ENCODE measurements at places on chromosomes 7 and 10.

- DNase-seq, result no peak
Observed at GRCh38 chr7:7639421-7639820, 1.1 kb upstream of the UMAD1 start.

DNA sequence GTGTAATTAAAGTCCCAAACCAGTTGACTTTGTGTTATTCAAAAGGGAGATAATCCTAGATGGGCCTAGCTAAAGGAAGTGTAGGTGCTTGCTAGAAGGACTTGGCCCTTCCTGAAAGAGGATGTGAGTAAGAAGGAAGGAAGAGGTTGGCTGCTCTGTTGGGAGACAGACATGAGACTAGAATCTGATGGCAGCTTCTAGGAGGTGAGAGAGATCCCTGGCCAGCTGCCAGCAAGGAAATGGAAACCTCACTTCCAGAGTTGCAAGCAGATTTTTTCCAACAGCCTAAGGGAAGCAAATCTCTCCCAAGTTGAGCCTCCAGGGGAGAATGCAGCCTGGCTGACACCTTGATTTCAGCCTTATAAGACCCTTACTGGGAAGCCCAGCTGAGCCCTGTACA is 368.4 kb upstream of the ZMIZ1 start:
- DNase-seq, result peak; percentile 31

- peak; percentile 95 for DNase-seq
Observed at GRCh38 chr10:92124616-92125143, 166.2 kb downstream of the CPEB3 start.

DNA sequence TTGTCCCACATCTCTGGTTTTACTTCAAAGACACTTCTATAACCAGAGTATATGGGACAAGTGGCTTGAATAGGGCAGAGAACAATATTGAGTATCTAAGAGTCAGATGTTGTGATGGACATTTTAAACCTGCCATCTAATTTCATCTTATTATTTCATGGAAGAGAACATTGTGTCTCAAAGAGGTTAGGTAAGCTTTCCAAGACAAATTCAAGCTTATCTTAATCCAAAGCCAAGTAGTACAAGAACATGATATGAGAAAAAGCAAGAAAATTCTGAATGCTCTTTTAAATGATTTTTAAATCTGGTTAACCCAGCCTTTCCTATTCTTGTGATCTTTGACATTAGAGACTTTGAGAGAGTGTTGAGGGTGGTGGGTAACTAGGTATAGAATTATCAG is 65.3 kb upstream of the ZNF804B start:
- DNase-seq, result no peak

DNA sequence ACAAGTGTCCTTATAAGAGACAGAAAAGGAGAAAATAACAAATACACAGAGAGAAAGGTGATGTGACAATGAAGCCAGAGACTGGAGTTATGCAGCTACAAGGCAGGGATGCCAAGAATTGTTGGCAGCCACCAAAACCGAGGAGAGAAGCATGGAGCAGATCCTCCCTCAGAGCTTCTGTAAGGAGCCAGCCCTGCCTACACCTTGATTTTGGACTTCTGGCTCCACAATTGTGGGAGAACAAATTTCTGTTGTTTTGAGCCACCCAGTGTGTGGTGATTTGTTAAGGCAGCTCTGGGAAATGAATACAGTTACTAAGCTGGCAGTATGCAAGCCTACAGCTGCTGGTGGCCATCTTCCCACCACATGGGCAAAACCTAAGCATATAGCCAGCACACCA is 163.6 kb downstream of the GRM8 start:
- no peak for DNase-seq

- DNase-seq, result no peak
Observed at GRCh38 chr10:102435529-102436233, 3.3 kb upstream of the CUEDC2 start.
